ENCODE measurements at places on chromosomes 2 and 18.

DNA sequence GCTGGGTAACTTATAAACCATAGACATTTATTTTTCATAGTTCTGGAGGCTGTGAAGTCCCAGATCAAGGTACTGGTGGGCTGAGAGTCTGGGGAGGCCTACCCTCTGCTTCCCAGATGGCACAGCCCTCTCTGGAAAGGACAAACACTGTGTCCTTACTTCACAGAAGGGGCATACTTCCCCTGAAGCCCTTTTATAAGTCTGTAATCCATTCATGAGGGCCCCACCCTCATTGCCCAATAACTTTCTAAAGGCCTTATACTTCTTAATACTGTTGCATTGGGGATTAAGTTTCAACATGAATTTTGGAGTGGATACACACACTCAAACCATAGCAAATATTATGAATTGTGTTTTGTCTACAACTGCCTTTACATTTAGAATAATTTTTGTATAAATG lies 36.0 kb downstream of the ATIC start:
- DNase-seq, result no peak

- no peak for DNase-seq
These were observed 54.2 kb downstream of the AKAIN1 start for GRCh38 chr18:5142859-5143258.

GRCh38 chr2:104595576-104595975 lies 258.3 kb upstream of the POU3F3 start:
- no peak for DNase-seq

DNA sequence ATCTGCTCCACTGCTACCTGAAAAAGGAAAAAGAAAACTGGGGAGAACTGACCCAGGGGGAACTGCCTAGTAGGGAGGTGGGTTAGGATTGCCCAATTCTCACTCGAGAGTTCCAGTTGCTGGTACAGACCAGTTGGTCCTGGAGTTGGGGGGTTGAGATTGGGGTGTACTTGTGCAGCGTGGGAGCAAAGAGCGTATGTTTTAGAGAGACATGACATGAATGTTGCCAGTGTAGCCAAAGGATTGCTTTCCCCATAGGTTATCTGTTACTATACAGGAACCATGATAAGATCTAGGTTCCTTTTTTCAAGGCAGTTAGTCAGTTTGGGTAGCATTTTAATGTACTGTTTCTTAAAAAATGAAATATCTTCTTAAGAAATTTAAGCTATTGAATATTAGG lies 68.6 kb downstream of the APLF start:
- no peak for DNase-seq

GRCh38 chr2:220821683-220822082 lies 750.4 kb downstream of the EPHA4 start:
- no peak for DNase-seq

- DNase-seq, result no peak
These were observed 78.2 kb upstream of the UXS1 start for GRCh38 chr2:106272216-106272807.

DNA sequence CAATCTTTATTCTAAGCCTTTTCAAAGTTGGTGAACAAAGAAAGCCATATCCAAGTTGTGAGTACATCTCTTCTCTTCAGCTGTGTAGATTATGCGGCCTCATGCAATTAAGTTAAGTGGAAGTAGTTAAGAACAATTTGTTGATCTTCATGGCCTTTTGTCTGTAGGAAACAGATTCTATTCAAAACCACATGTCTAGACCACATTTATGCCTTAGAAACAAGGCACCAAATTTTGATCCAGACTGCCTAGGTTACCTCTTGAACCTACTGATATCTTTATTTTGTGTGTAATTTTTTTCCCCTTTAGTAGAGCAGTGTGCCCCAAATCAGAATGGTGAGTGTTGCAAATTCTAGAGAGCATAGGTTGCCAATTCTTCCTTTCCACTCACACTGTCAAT lies 101.6 kb upstream of the CERS6 start:
- no peak for DNase-seq

DNA sequence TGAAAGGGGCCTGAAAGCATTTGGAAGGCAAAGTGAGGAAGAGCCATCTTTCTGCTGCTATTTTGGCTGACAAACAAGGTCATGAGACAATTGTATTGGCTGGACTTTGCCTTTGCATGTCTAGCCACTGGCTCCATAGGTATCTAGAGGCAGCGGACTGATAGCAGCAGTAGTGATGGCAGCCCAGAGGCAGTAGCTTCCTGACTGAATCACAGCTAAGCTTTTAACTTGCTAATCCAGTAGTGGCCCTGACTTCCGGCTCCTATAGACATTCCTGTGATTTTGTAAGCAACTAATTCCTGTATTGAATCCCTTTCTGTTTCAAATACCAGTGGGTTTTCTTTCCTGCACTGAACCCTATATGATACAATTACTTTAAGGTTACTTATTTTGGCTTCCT lies 69.8 kb upstream of the PDE1A start:
- no peak for DNase-seq

DNA sequence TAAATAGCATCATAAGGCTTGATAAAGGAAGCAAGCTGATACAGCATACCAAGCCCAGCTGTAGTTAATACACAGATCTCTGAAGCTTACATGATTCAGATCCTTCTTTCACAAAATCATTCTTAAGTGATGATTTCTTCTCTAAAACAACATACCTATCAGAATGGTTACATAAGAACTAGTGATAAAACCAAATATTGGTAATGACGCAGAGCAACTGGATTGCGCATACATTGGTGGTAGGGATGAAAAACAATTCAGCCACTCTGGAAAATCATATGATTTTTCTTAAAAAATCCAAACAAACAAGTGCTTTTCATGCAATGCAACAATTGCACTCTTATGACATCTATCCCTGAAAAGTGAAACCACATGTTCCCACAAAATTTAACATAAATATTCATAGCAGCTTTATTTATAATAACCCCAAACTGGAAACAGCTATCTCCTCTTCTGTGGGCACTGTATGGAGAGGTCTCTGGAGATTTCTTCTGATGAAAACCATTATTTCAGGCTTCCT lies 153.6 kb upstream of the DSEL start:
- no peak for DNase-seq

GRCh38 chr2:101341421-101341820 lies 32.9 kb upstream of the RNF149 start:
- no peak for DNase-seq

- no peak for DNase-seq
These were observed 6.8 kb upstream of the COX7A2L start for GRCh38 chr2:42367835-42368234.

GRCh38 chr2:46187112-46187618 lies 110.0 kb upstream of the EPAS1 start:
- DNase-seq, result no peak

GRCh38 chr2:160703648-160704585 lies 210.3 kb upstream of the RBMS1 start:
- DNase-seq, result no peak

- peak; percentile 81 for DNase-seq
These were observed 2.0 kb upstream of the MYT1L start for GRCh38 chr2:2333076-2333475.

DNA sequence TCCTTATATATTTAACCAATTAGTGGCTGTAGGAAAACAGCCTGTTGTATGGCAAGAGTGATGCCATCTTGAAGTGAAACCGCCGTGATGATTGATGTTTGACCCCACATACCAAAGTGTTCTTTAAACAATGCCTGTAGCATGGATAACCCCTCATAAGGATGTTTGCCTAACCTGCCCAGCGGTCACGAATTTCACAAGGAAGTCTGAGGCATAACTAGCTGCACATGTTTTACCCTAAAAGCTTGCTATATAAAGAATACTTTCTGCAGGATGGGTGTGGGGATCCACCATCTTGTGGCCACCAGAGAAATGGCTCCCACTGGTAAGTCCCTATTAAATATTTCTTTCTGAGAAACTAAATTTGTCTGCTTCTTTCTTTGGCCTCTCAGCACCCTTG lies 68.7 kb downstream of the ZDBF2 start:
- DNase-seq, result no peak

GRCh38 chr2:232537079-232537478 lies 2.4 kb upstream of the CHRNG start:
- no peak for DNase-seq

- DNase-seq, result no peak
These were observed 41.6 kb upstream of the GPR39 start for GRCh38 chr2:132374961-132375360.

GRCh38 chr2:55107436-55107835 lies 57.2 kb upstream of the RTN4 start:
- no peak for DNase-seq

DNA sequence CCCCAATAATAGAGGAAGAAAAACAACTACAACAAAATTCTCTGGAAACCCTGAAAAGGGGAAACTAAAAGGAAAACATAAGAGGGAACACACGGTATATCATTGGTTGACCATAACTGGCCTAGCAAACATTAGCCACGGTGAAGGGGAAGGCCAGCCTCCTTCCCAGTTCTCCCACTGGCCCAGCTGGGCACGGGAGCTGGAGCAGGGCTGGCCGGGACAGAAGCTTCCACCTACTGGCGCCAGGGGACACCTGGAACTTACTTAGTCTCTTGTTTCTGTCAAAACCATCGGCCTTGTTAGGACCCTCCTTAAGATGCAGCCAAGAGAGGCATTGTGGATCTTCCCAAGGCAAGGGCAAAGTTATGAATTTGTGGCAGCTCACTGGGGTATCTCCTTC lies 56.1 kb upstream of the DLGAP1 start:
- DNase-seq, result no peak

- DNase-seq, result no peak
These were observed 54.0 kb downstream of the EPAS1 start for GRCh38 chr2:46351098-46351749.

DNA sequence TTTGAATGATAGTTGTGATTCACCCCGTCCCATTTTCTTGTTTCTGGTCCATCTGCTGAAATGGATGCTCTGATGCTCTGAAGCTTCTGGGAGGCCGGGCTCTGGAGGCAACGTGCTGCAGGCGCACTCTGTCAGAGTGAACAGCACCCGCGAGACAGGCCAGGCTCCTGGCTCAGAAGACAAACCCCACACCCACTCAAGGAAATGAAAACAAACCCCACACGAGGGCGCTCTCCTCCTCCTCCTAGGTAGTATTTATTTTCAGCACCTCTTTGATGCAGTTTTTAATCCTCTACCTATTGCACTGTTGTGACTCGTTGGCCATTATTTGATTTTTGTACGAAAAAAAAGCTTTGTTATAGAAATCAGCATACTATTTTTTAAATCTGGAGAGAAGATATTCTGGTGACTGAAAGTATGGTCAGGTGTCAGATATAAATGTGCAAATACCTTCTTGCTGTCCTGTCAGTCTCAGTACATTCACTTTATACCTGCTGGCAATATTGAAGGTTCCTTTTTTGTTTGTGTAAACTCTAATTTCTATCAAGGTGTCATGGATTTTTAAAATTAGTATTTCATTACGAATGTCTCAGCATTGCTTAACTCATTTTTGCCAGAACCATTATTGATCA lies 10.3 kb upstream of the CHST10 start:
- peak; percentile 63 for DNase-seq

GRCh38 chr2:152440049-152440448 lies 105.1 kb downstream of the FMNL2 start:
- DNase-seq, result no peak

GRCh38 chr2:230958820-230959756 lies 34.0 kb upstream of the GPR55 start:
- no peak for DNase-seq

DNA sequence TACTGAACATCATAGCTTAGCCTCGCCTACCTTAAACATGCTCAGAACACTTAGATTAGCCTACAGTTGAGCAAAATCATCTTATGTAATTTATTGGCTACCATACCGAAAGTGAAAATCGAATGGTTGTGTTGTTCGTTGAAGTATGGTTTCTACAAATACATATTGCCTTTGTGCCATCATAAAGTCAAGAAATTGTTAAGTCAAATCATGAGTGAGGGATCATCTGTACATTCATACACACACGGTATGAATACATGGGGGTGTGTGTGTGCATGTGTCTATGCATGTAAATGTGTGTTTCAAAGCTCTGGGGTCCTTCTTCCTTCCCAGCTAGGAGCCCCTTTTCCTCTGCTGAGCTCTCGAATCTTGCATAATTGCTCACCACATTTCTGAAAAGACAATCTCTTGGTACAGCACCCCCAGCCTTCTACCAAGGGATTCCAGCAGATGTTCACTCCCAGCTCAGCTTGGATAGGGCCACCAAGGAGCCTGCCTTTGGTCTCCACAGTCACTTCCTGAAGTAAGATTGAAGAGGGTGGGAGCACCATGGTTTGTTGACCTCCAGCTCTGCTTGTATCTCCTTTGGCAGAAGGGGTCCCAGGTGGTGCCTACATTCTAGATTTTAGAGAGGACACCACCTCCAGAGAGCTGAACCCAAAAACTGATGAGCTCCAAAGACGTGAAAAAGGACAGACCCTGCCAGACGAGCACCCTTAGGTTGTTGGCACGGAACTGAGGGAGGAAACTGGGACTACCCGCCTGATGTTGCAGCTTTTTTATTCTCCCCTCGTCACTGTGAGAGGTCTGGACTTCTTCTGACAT lies 33.2 kb upstream of the CYP1B1 start:
- DNase-seq, result no peak

DNA sequence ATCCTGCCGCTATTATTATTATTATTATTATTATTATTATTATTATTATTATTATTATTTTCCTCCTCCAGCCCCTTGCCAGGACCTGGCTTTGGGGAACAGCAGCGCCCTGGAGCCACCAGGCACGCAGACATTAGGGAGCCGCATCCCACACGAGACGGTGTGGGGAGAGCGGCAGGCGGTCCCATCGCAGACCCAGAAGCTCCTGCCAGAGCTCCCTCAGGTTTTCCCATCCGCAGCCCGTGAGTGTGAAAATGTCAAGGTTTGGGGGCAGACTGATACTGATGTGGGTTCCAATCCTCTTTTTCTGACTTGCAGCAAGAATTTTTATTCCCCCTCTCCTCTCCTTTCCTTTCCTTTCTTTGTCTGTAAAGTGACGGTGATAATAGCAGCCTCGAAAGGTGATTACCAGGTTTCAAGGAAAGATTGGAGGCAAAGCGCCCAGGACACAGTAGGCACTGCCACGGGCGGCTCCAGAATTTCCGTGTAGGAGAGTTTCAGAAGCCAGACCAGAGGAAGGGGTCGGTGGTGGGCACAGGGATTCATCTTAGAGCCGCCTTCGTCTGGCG lies 816 bp downstream of the SCTR start:
- DNase-seq, result no peak

GRCh38 chr2:62074233-62074632 lies 121.7 kb upstream of the B3GNT2 start:
- no peak for DNase-seq

GRCh38 chr18:10168477-10168876 lies 254.7 kb downstream of the VAPA start:
- DNase-seq, result no peak

GRCh38 chr18:23528580-23529472 lies 25.5 kb downstream of the RMC1 start:
- DNase-seq, result no peak

DNA sequence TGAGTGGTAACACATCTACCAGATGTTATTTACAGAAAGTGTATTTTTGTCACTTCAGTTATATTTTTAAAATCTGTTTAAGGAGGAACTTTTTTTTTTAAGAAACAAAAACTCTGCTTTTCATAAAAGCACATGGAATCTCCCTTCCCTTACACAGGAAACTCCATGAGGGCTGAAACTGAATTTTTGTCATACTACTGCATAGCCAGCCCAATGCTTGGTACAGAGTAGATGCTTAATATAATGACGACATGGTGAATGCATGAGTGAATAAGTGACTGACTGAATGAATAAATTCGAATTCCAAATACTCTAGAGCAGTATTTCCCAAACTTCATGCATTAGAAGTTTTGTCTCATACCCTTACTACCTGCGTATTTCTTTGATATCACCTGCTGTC lies 86.5 kb downstream of the ROCK2 start:
- no peak for DNase-seq

Data from BE2C (cell line).